ENCODE measurements at places on chromosomes 5 and 9.
A peak's percentile ranks its signal among the peaks of the same experiment; 100 is the strongest.

DNA sequence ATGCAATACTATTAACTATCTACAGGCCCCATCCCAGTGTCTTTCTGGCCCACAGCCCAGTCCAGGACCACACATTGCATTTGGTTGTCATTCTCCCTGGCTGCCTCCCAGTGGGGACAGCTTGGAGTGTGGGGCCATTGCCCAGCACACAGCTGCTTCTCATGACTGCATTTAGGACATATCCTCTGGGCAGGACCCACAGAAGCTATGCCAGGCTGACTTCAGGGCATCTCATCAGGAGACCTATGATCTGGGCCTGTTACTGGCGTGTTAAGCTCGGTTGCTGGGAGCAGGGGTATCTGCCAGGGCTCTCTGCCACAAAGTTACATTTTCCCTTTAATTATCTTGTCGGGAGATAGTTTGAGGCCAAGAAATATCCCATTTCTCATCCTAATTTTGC, 32.1 kb upstream of the CLPTM1L start:
- H3K4me1 ChIP-seq, result no peaks in the 10 kb centered on the region
- no peaks in the 10 kb centered on the region for H3K36me3 ChIP-seq
- H3K27me3 ChIP-seq, result peaks cover 20% of the 10 kb centered on the region
- H3K4me3 ChIP-seq, result no peak overlapping the region

DNA sequence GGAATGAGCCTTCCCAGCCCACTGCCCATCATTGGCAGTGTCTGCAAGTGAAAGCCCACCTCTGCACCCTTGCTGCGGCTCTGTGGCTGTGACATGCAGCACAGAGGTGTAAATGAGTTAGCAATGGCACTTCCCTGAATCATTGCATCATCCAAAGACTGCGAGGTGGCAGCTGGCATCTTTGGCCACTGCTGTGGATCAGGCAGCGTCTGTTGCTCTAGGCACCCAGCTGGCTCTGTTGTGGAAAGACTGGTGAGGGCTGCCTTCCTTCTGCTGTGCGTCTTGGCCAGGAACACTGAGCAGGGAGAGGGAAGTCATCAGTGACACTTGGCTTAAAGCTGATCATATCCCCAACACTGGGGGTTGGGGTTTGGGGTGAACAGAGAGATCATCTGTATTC, 64.5 kb downstream of the MFAP3 start:
- H3K27me3 ChIP-seq, result no peaks in the 10 kb centered on the region
- no peaks in the 10 kb centered on the region for H3K36me3 ChIP-seq
- no peak overlapping the region for H3K4me3 ChIP-seq
- no peak for DNase-seq

- no peak overlapping the region for H3K27ac ChIP-seq
- H3K27me3 ChIP-seq, result no peaks in the 10 kb centered on the region
- H3K4me3 ChIP-seq, result no peak overlapping the region
- H3K4me1 ChIP-seq, result peaks cover 8% of the 10 kb centered on the region
- DNase-seq, result no peak
- H3K36me3 ChIP-seq, result no peaks in the 10 kb centered on the region
Observed at GRCh38 chr9:19967216-19967887, 178.5 kb upstream of the SLC24A2 start.

- H3K27me3 ChIP-seq, result no peaks in the 10 kb centered on the region
- peaks cover 17% of the 10 kb centered on the region for H3K4me1 ChIP-seq
- H3K4me3 ChIP-seq, result peak overlapping the region; percentile 66
- no peaks in the 10 kb centered on the region for H3K36me3 ChIP-seq
- no peak overlapping the region for H3K27ac ChIP-seq
- peak; percentile 59 for DNase-seq
Observed at GRCh38 chr5:181218795-181219124, 4.3 kb upstream of the TRIM41 start.

DNA sequence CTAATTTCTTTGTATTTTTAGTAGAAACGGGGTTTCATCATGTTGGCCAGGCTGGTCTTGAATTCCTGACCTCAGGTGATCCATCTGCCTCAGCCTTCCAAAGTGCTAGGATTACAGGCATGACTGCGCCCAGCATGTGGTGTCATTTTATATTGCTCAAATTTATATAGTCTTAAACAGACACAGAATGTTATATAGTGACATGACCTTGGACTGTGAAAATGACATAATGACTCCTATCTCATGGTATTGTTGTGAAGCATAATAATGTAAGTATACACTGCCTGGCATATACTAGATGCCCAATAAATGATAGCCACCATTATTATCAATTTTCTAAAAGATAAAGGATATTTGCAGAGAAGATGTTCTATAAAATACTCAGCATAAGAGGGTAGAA, 177.2 kb upstream of the TBCA start:
- peaks cover 46% of the 10 kb centered on the region for H3K27me3 ChIP-seq
- no peak for DNase-seq
- H3K4me1 ChIP-seq, result no peaks in the 10 kb centered on the region
- H3K27ac ChIP-seq, result no peak overlapping the region
- no peaks in the 10 kb centered on the region for H3K36me3 ChIP-seq

DNA sequence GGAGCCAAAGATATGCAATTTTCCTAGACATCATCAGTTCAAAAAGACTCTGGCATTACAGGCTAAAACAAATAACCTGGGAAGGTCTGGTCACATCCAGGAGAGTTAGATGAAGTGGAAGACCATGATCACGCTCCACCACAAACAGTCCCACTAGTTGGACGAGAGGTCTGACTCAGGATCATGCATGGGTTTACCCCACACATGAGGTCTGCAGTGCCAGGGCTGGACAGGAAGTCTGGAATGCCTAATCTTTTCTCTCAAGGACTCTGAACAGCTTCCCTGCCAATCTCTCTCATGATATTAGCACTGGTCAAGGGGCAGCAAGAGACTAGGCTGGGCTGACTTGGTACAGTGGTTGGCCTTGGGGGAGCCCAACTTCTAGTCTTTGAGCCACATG, 7.1 kb downstream of the PRUNE2 start:
- H3K27me3 ChIP-seq, result peaks cover 7% of the 10 kb centered on the region
- no peak overlapping the region for H3K27ac ChIP-seq

DNA sequence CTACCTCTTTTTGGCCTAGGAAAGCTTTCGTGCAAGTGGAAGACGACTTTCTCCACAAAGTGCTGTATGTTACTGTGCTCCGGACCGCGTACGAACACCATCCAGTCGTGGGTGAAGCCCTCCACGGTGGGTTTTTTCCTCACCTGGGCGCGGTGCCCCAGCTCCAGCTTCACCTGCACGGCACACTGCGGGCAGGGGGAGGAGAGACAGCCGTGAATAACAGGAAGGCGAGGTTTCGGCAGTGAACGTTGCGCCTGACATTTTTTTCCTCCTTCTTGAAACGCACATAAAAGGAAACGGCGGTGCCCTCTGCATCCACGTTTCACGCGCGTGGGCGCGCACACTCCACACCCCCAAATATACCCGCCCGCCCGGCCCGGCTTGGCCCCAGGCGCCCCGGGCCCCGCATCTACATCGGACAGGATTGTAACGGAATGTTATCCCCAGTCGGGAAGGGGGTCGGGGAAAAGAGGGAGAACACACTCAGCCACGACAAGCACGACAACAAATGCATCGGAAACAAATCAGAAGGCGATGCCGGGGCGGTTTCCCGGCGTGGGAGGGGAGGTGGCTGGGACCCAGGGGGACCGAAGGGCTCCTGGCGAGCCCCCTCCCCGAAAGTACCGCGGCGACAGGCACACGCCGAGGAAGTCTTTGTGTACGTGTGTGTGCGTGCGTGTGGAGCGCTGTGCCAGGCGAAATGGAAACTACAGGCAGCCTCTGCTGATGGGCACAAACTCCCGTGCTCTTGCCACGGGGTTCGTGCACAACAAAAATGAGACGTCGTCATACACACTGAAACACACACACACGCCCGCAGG, 1.4 kb downstream of the MLLT3 start:
- H3K4me1 ChIP-seq, result peaks cover 11% of the 10 kb centered on the region
- H3K4me3 ChIP-seq, result peak overlapping the region; percentile 81
- no peaks in the 10 kb centered on the region for H3K36me3 ChIP-seq
- H3K27ac ChIP-seq, result peak overlapping the region; percentile 45
- no peaks in the 10 kb centered on the region for H3K27me3 ChIP-seq
